Stimulated activated CD8-positive, alpha-beta memory T cell treated with anti-CD3 and anti-CD28 coated beads, Interleukin-4, amount 100 ng/mL, for 24 hours (primary cell): ENCODE measurements at places on chromosomes 16 and 17.

- no peak for DNase-seq
Measured at GRCh38 chr17:32878211-32878610, 1.3 kb upstream of the MYO1D start.

DNA sequence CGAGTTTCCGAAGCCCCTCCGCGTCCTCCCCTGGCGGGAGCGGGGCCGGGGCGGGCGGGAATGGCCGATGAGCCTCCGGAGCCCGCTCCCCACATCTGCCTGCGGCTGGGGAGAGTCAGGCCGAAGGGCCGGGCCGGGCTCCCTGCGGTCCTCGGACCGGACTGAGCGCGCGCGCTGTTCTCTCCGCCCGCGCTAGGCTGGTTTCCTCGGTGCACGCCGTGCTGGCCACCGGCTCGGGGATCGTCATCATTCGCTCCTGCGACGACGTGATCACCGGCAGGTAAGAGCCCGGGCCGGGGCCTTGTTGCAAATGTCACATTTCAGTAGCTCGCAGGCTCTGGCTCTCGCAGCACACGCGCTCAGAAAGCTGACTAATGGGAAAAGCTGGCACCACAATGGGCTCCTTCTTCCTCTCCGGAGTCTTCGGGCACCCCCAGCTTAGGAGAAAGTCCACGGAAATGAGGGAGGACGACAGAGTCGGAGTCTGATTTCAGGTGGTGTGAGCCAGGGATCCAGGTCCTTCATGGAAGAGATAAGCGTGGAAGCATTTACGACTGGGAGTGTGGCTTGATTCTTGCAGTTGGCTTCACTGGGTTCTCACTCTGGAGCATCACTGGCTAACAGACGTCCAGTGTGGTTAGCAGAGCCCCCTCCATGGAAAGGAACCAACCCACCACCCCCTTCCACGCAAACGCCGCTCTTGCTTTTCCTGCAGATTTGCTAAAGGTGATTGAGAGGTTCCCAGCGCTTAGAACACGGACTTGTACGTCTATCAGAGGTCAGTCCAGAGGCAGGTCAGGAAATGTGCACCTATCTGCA is 715 bp downstream of the TLCD3A start:
- DNase-seq, result no peak

GRCh38 chr17:30398328-30399041 is 19.8 kb downstream of the CPD start:
- no peak for DNase-seq

GRCh38 chr17:18964018-18964351 is 12.0 kb downstream of the SLC5A10 start:
- no peak for DNase-seq

GRCh38 chr17:1686086-1686485 is 1.4 kb upstream of the PRPF8 start:
- DNase-seq, result no peak

DNA sequence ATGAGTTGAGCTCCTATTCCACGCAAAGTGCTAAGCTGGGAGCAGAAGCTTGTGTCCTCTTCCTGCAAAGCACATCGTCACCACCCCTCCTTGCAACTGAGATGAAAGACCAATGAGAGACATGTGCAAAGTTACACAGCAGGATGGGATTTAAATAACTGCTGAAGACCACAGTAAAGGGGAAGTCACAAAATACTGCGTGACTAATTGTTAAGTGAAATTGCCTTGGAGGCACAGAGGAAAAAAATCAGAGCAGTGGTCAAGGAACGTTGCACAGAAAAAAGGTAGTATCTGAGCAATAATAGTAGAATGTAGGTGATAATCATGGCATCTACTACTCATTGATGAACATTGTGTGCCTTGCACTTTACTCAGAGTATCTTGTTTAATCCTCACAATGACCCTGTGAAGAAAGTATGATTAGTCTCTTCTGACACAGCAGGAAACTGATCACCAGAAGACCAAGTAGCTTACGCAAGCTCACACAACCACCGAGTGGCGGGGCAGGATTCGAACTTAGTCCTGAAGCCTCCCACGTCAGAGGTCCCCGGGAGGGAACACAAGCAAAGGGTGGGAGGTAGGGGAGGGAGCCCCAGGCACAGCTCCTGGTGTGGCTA is 15.4 kb upstream of the MYO18A start:
- DNase-seq, result no peak

DNA sequence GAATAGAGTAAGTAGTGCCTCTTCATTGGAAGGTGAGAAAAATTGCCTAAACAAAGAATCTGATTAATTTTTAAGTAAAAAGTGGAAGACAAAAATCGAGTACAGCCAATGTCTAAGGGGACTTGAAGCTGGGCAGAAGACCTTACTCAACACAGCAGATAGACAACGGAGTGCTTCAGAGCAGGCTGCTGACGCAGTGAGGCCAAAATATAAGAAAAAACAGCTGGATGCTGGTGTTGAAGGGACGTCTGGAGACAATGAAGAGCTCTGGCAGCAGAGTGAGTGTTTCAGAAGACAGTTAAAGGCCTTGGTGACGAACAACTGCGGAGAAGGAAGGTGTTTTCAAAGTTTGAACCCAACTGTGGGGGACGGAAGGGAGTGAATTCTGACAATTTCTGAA is 169.8 kb downstream of the MRTFB start:
- DNase-seq, result no peak

DNA sequence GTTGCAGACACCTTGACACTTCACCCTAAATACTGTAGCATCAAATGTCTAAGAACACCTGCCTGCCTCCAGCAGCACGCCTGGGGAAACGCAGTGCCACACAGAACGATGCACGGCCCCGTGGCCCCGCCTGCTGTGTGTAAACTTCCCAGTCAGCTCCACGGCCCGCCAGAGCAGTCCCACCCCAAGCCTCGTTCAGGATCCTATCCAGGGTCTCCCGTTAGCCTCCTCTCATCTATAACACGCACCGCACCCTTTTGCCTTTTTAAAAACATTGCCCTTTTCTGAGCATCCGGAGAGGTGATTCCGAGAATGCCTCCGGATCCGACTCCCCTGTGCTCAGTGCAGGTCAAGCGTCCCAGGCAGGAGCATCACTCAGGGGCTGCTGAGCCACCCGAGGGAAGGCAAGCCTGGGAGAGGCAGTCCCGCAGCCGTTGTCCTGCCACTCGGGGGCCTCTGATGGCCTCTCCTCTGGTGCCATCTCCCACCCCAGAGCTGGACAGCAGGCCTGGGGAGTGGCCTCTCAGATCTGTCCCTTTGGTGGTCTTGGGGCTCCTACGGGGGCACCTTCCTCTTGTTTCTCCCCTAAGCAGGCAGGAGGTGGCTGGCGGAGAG is 37.9 kb upstream of the SLC38A10 start:
- DNase-seq, result no peak

- no peak for DNase-seq
Measured at GRCh38 chr17:38459567-38459966, 31.3 kb downstream of the ARHGAP23 start.

DNA sequence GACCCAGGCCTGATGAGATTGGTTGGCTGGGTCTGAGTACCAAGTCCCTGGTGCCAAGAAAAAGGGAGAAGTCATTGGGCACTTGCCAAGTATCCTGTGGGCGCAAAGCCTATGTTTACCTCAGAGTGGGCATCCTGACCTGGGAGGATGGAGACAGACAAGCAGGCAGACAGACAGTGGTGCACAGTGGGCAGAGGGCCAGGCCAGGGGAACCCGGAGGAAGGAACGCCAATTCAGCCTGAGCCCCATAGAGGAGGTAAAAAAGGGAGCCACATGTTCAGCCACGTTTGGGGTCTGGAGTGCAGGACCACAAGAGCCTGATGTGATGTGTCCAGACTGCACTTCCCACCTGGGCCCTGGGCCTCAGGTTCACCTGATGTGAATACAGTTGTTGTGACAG is 5.4 kb downstream of the PHKG2 start:
- DNase-seq, result no peak

DNA sequence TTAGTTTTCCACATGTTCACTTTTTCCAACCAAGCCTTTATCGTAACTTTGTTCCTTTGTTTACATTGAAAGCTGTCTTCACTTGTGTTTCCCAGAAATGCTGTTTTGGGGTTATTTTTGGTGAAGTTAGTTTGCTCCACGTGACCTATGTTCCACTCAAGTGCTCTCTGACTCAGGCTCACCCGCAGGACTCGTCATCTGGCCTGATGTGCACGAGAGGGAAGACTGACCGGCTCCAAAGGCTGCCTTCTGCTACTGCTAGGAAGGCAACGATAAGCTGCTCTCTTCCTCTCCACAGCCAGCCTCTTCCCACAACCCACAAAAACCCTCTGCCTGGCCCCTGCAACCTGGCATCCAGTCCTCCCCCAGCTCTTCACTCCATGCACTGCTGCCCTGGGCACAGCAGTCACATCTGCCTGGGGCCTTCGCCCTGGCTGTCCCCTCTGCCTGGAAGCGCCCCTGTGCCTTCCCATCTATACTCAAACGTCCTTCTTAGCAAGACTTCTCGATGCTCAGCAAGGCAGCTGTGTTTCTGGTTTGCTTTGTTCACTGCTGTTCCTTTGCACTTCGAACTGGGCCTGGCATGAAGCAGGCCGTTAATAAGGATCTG is 28.0 kb downstream of the ZCCHC14 start:
- peak; percentile 19 for DNase-seq
